ENCODE measurements at places on chromosomes 11 and 22.
A peak's percentile ranks its signal among the peaks of the same experiment; 100 is the strongest.

GRCh38 chr11:44634401-44635281, 69.2 kb downstream of the CD82 start:
- DNase-seq, result peak; percentile 89

GRCh38 chr11:112128483-112129121, 35.3 kb downstream of the IL18 start:
- DNase-seq, result peak; percentile 89

DNA sequence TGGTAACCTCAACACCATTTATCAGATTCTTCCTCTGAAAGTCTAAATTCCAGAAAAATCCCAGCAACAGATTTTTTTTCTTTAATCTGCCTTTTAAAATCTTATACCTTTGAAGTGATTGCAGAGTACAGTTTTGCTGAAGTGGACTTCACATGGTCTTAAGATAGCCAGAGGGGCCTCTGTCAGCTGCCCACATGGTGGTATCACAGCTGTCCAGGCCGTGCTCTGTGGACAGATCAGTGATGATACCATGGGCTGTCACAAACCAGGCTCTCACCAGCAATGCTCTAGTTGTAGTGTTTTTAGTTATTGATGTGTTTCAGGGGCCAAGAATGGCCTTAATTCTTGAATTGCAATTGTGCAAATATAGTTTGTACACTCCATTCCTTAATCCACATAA, 44.0 kb downstream of the PARVA start:
- DNase-seq, result no peak

DNA sequence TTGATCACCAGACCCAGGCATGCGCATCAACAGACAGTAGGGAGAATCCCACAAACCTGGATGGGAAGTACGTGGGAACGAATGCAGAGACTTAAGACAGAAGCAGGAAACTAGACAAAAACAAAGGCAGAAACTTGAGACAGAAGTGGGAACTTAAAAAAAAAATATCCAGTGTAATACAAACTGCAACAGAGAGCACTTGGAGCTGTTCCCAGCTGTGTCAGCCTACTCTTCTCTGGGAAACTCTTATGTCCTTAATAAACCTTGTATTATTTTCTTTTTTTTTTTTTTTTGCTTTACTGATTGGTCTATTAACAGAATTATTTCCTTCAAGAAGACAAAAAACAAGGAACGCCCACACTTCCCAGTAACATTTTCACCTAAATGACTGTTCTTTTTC, 1818.1 kb upstream of the RAG2 start:
- no peak for DNase-seq

DNA sequence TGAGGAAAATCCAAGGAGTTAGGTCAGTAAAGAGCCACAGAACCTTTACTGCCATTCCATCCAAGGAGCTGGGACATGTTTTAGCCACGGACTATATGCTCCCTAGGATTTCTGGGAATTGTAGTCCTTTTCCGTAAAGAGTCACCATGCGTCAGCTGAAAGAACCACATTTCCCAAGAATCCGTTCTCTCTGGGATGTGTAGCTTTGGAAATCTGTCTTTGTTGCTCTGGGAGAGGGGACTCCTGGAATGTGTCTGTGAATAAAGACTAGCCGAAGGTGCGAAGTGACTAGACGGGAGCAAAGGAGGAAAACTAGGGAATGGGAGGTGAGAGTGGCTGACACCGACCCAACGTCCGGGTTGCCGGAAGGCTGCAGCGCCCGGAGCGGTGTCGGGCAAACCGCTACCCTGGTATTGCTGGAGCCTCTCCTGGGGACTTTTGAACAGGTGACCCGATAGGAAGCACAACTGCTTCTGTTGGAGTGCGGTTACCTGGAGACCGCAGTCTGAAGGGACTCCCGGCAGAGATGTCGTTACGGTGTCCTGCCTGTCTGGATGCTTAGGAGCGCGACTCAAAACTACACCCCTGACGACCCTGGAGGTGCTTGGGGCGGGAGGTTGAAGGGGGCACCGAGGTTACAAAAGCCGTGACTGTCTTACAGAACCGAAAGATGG, at the start of gene IFTAP:
TSS of gene IFTAP (plus strand) at position 187 of the 674 bp plus-strand sequence. CDS start 15,602 bp downstream, outside the sequence.
- peak; percentile 67 for DNase-seq

GRCh38 chr11:27504205-27504604, 2.4 kb downstream of the LIN7C start:
- no peak for DNase-seq

GRCh38 chr11:22822203-22822602, 7.4 kb downstream of the SVIP start:
- DNase-seq, result no peak

DNA sequence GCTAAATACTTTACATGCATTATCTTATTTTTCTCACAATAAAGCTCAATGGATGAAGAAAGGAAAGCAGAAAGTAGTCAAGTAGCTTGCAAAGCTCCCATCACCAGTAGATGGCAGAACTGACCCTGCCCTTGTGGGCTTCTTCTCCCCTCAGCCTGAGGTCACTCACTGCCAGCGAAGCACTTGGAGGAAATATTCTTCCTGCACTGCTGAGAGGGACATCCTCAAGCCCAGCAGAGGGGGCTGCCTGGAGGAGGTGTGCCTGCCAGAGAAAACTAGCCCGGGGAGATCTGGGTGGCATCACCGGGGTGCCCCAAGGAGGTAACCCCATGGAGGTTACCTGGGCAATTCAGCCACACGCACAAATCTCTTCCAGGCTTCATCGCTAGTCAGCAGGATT, 6.6 kb downstream of the APOL4 start:
- peak; percentile 55 for DNase-seq

GRCh38 chr11:5922749-5923426, 19.2 kb upstream of the OR56A3 start:
- no peak for DNase-seq

- no peak for DNase-seq
Observed at GRCh38 chr22:44891293-44891747, 118.5 kb downstream of the PHF21B start.

GRCh38 chr11:75814677-75815344, at the start of gene UVRAG:
UVRAG (plus strand) TSS chr11:75815210; CDS start chr11:75815408, 198 bp downstream.
- DNase-seq, result peak; percentile 99

- DNase-seq, result peak; percentile 84
Observed at GRCh38 chr11:95652002-95652472, 137.5 kb downstream of the FAM76B start.

GRCh38 chr22:28983190-28983589, 78.4 kb downstream of the C22orf31 start:
- no peak for DNase-seq

DNA sequence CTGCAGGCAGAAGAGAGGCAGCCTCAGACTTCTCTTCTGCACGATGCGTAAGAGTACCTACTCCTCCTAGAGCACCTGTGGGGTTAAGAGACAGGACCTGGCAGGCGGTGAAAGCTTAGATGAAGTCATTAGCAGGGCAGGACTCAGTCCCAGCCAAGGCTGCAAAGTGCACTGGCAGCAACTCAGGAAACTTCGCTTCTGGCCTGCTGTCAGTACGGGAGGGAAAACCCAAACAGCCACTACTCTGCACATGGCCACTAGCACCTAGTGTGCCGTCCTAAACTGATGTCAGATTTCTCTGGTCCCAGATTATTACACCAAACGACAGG, 8.8 kb upstream of the KLHL35 start:
- no peak for DNase-seq

- no peak for DNase-seq
Observed at GRCh38 chr11:33721426-33721825, 14.8 kb downstream of the CD59 start.

- DNase-seq, result no peak
Observed at GRCh38 chr11:107691000-107691750, 20.7 kb downstream of the SLN start.

GRCh38 chr11:132087148-132087547, 716.7 kb downstream of the NTM start:
- DNase-seq, result no peak

GRCh38 chr22:35756722-35757121, 39.0 kb downstream of the APOL5 start:
- no peak for DNase-seq

GRCh38 chr11:76208438-76209374, 2.4 kb upstream of the WNT11 start:
- peak; percentile 35 for DNase-seq

GRCh38 chr11:6825231-6825744, 20.2 kb upstream of the OR10A5 start:
- no peak for DNase-seq

DNA sequence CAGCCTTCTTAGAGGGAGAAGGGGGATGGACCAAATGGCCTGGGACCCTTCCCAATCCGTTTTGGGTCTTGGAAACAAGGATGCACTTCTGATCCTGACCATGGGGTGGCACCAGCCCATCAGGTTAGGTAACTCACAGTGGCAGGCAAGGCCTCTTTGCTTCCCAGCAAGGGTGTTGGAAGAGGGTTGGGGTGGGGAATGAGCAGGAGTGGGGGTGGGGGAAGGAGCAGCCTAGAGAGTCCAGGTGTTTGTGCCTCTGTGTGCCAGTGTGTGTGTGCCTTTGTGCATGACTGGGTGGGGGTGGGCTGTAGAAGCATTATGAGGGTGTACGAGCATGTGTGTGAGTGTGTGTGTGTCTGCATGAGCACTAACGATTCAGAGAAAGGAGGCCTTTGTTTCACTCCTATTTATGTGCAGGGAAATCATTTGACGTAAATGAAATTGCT, 213.1 kb downstream of the INSC start:
- DNase-seq, result peak; percentile 68

DNA sequence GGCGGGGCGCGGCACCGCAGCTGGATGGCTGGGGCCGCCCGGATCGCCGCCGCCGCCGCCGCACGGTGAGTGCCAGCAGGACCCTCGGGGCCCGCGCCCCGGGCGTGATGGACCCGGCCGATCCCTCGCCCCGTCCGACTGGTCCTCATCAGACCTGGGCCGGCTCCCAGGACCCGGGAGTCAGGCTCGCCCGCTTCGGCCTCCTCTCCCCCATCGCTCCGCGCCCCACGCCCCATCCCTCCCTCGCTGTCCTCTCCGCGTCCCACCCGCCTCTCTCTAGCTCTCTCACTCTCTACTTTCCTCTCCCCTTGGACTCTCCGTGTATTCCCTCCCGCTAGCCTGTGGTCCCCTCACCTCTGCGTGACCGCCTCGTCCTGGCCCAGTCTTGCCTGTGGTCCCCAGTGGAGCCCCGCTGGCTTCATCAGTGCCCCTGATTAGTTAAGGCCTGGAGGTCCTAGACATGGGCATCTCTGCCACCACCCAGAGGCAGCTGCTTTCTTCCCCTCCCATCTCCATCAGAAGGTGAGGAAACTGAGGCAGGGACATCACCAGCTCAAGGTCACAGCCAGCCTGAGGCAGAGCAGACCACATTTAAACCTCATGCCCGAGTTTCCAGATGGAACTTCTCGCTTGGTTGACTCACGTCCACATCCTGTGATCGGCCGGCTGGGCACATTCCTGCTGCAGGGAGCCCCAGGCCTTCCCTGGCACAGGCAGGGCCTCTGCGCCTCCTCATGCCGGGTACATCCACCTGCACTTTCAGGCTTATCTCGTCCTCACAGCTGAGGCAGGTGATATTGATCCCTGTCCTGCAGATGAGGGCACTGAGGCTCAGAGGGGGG, 429 bp downstream of the SLC39A13 start:
- no peak for DNase-seq

GRCh38 chr22:37628830-37629229, 10.6 kb upstream of the SH3BP1 start:
- DNase-seq, result no peak

- no peak for DNase-seq
Observed at GRCh38 chr11:110529043-110529442, 99.3 kb downstream of the FDX1 start.

GRCh38 chr11:70424765-70425344, 26.5 kb downstream of the CTTN start:
- no peak for DNase-seq

DNA sequence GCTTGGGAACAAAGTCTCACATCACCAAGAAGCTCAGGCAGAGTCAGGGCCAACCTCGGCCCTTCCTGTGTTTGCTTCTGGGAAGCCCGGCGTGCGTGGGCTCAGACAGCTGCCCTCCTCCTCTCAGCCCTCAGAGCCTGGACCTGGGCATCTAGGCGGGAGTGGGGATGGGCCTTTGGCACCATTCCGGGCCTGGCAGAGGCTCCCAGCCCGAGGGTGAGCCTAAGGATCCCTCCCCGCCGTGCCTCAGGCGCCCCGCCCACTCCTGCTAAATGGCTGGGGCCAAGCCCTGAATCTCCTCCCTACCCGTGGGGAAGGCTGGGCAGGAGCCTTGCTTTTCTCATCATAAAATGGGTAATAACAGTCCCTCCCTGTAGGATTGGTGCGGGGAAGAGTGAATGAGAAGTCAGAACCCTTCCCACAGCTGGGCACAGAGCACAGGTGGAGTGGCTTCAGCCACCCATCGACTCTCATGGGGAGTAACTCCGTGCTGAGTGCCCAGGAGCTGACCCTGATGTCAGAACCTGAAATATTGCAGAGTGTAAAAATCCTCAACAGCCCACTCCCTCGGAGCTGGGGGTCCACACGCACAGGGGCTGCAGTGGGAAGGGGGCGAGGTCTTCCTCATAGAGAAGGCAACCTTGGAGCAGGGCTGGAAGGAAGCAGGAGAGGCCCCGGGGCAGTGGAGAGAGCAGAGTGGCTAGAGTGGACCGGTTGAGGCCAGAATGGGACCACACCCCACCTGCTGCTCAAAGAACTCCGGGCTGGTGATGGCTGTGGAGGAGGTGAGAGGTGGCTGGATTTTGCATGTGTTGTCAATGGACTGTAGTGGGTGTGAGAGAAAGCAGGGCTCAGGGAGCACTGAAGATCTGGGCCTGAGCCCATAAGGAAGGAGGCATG, 18.8 kb upstream of the CDKN1C start:
- DNase-seq, result no peak

- peak; percentile 99 for DNase-seq
Observed at GRCh38 chr11:3000032-3000961, 8.2 kb upstream of the NAP1L4 start.

GRCh38 chr11:83051760-83052671, 19.7 kb downstream of the RAB30 start:
- no peak for DNase-seq

DNA sequence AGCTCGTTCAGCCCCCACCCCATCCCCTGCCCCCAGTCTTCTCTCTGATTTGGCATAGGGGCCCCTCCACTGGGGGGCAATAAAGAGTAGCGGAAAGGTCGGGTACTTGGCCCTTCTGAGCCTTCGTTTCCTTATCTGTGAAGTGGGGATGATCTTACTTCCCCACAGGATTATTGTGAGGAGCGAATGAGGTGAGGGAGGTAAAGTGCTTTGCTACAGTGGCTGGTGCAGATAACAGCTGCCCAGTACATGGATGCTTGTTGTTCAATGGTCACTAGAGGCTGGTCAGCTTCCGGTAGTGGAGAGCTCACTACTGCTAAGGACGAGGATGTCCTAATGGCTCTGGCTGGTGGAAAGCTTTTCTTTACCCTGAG, 101.2 kb downstream of the CEP164 start:
- DNase-seq, result no peak
